Type B pancreatic cell (in vitro differentiated cells): ENCODE measurements at places on chromosomes 3 and 15.

DNA sequence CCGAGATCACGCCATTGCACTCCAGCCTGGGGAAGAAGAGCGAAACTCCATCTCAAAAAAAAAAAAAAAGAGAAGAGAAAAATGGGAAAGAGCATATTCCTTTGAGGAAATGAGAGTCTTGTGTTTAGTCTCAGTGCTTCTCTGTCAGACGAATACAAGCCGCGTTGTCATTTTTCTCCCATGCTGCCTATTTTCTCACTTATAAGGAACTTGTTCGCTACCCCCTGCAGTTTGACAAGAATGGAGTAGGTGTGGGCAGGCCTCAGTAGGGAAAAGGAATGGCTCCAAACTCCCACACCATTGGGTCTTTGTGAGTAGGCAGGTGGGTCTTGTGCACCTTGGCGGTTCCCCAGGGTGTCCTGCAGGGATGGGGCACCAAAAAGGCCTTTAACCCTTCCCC, 6.5 kb downstream of the GPR160 start:
- no peak for DNase-seq

DNA sequence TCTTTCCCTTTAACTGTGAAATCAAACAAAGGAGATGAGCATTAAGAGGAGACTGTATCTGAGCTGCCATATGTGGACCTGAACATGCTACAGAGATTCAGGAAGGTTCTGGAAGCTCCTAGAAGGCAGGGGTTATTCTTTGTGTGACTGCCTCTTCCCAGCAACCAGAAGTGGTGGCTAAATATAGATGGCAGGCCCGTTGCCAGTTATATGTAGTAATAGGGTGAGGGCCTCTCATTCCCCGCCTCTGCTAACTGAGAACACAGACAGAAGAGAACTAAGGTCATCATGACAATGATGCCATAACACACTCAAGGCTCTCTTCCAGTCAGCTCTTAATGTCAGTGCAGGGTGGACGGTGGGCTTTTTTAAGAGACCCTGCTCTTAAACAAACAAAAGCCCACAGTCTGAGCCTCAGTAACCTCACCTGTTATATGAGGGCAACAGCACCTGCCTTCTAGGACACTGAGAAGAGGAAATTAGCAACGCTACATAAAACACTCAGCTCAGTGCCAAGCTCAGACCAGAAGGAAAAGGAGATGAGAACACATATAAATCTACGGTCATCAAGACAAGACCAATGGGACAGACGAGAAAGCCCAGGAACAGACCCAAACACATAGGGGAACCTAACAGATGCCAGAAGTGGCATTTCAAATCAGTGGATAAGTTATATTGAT, 22.3 kb downstream of the CFAP92 start:
- no peak for DNase-seq

DNA sequence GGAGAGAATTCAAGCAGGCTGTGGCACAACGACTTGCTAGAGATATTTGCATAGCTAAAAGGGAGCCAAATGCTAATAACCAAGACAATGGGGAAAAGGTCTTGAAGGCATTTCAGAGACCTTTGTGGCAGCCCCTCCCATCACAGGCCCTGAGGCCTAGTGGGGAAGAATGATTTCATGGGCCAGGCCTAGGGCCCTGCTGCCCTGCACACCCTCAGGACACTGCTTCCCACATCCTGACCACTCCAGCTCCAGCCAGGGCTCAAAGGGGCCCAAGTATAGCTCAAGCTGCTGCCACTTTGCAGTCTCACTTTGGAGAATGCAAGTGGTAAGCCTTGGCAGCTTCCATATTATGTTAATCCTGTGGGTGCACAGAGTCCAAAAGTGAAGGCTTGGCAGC, 21.5 kb upstream of the PTPN23 start:
- no peak for DNase-seq

- no peak for DNase-seq
Observed at GRCh38 chr3:114860531-114860930, 286.6 kb downstream of the ZBTB20 start.

DNA sequence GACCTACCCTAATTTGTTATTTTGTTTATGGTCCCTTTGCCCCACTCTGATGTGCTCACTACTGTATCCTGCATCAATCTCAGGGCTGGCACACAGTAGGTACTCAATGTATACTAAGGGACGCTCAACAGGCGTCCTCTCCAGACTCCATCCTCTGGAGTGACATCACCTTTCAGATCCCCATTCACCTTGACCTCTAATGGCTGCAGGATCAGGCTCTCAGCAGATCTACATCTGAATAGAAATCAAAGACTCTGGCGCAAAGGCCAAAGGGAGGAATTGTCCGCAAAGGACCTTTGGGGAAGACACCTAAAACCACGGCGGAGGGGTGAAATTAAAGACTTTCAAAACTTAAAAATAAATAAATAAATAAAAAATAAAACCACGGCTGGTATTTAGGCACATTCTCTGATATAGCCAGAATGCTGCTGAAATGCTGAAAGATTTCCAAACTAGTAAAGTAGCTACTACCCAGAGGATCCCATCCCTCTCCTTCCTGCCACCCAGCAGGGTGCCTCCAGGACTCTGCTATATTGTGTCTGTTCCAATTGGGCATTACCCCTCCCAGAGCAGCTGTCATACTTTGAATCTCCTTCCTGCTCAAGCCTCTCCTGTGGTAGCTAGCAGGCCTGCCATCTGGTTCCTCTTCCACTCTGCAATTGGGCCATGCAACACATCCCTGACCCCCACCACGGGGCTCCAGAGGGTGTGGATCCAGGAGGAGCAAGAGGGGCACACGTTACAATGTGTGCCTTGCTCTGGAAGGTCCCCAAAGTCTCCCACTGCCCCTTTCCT, 6.1 kb downstream of the SHF start:
- no peak for DNase-seq

DNA sequence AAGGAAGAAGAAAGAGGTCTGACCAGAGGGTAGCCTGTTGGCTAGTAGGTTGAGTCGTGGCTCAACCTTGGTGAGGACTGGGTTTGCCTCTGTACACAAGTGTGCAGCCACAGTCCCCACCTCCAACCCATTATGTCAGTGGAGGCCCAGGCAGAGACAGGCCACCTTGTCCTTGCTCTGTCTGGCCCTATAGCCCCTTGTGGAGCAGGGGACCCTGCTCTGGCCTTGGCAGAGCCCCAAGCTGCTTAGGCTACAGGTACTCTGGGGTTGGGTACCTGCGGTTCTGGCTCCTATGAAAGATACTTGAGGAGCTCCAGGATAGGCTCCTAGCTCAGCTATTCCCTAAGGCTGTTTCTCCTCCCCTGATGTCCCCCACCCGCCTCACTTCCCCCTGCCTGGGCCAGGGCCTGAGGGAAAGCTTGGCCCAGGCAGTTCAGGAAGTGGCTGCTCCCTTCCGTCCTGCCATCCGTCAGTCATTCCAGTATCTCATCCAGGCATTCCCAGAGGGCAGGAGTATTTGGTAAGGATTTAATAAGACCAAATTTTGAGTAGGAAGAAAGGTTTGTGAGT, 44.0 kb downstream of the FGD5 start:
- DNase-seq = no peak

- peak; percentile 31 for DNase-seq
Observed at GRCh38 chr3:13769422-13769821, 110.4 kb downstream of the WNT7A start.

DNA sequence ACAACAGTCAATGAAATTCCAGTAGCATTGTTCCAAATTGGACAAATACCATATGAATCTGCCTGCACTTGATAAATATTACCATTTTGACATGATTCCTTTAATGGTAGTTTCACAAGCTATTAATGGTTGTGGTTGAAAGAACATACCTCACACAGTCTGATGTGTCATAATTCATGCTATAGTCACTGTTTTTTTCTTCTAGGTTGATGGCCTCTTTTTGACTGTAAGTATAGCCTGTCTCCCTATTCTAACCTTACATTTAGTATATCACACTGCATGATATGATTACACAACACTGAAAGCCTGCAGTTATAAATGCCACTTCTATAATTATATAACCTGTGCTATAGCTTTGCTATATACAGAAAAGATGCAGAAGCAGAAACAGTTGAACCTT, 834.1 kb downstream of the NSUN3 start:
- DNase-seq = no peak

GRCh38 chr15:71112429-71112828, 2.8 kb upstream of the THSD4 start:
- DNase-seq = no peak

DNA sequence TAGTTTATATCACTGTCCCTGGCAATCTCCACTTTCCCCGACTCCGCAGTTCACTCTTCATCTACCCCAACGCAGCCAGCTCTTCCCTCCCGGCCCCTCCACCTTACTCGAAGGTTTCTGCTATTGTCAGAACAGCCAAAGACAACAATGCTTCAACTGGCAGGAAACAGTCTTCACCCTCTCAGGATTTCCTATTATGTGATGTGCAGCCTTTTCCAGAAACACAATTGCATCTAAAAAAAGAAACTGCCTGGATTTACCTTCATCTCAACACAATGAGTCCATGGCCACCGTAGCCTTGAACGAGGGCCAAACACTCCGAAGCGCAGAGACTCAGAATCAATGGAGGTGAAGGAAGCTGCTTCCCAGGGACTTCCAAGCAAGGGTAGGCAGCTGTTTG, 182.1 kb upstream of the TSC22D2 start:
- DNase-seq = no peak

DNA sequence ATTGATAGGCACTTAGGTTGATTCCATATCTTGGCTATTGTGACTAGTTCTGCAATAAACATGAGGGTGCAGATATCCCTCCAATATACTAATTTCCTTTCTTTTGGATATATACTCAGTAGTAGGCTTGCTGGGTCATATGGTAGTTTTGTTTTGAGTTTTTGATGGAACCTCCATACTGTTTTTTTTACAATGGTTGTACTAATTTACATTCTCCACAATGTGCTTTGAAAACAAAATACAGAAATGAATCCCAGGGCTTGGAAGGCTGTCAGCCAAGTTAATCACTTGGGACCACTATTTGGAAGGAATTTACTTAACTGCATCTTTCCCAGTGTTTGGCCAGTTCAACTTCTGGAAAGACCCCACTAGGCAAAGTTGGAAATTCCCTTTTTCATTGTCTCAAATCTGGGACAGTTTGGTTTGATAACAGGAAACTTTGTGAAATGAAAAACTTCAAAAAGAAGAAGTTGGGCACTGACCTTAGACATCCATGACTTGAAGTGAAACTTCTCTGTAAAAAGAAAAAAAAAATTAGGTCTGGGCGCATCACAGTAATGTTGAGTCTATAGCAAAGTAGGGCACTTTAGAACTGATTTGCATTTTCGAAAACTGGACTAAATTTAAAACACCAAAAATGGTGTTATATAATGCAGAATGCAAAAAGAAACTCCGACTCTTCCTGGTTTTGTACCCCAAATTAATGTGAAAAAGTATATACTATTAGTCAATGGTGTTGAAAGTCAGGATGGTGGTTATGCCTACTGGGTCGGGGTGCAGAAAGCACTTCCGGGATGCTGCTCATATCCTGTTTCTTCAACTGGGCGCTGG, 6.0 kb downstream of the CTSH start:
- no peak for DNase-seq
